ENCODE measurements at places on chromosomes 3 and 15.

DNA sequence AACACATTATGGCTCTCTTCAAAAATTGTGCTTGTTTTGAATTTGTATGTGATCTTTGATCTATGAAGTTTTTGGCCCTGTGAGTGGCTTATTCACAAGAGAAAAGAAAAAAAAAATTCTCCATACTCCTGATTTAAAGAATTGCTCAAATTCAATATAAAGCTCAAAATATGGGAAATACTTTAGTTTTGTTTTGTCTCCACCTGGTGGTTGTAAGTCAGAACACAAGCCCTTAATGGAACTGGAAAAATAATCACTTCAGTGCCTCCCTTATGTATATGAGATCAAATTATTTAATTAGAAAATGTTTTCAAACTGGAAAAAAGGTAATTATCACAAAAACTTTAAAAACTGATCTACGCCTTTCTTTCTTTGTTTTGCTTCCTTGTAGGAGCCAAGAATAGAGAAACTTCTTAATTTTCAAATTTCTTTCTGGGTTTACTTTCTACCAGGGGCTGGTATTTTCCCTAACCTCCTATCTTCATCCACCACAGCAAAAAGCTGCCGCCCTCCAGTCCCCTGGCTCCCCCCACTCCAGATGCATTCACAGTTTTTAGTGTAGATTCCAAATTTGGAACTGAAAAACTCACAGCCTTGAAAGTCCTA lies 50.6 kb downstream of the SERP1 start:
- DNase-seq = peak; percentile 15

GRCh38 chr3:175146258-175146657 lies 287.1 kb downstream of the NAALADL2 start:
- no peak for DNase-seq

DNA sequence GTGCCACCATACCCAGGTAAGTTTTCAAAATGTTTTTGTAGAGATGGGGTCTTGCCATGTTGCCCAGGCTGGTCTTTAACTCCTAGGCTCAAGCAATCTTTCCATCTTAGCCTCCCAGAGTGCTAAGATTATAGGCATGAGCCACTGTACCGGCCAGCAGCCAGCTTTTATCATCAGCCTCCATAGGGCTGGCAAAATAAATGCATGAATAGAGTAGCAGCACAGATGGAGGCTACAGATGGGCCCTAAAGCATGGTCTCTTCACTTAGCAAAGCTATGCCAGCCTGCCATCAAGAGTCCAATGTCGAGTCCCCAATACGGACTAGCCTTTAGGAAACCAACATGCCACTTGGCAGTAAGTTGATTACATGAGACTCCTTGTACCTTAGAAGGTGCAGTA lies 63.8 kb downstream of the CNTN3 start:
- DNase-seq = no peak

DNA sequence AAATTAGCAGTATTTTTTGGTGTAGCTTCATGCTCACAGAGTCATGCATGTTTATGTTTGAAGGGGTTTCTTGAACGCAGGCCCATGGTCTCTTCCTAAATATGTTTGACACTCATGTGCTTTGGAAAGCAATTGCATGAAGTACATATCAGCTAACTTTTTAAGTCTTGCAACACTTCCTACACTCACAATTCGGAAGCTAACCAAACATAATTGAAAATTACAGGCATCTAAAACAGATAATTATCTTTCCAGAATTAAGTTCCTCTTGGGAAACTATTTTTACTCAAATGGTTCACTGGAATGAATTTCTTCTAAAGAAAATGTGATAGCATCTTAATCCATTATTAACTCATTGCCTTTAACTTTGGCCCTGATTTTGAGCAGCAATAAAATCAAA lies 438.9 kb downstream of the RAP2B start:
- DNase-seq = no peak

GRCh38 chr3:125375950-125376679 lies 990 bp upstream of the ZNF148 start:
- no peak for DNase-seq

- DNase-seq = no peak
These were observed 212.2 kb upstream of the PROK2 start for GRCh38 chr3:71997066-71997653.

DNA sequence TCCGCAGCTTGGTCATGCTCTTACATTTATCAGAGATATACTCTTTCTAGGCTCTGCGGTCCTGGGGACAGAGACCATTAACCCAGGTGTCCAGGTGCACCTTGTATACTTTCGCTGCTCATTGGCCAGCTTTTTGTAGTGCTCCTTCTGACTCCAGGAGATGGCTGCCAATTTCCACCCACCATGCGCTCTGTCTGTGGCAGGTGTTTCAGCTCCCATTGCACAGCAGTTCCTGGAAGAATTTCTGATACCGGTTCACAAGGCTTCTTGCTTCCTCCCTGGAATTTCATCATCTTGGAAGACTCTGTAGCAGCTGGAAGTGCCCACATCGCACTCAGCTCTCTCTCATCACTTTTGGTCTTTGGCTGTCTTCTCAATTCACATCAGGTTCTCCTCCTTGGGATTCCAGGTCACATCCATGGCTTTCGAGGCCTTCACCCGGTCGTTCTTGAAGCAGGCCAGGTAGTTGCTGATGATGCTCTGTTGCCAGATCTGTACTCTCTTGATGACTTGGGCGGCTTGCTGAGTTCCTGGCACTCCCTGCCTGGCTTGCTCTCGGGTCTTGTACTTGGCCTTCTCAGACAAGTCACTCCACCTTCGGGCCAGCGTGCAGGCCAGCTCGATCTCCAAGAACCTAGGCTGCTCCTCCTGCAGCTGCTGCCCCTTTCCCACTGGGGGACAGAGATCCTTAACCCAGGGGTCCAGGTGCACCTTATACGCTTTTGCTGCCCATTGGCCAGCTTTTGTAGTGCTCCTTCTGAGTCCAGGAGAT lies 41.1 kb upstream of the ARL8B start:
- DNase-seq = no peak

- no peak for DNase-seq
These were observed 22.2 kb downstream of the ALDH1A2 start for GRCh38 chr15:58043192-58043903.

DNA sequence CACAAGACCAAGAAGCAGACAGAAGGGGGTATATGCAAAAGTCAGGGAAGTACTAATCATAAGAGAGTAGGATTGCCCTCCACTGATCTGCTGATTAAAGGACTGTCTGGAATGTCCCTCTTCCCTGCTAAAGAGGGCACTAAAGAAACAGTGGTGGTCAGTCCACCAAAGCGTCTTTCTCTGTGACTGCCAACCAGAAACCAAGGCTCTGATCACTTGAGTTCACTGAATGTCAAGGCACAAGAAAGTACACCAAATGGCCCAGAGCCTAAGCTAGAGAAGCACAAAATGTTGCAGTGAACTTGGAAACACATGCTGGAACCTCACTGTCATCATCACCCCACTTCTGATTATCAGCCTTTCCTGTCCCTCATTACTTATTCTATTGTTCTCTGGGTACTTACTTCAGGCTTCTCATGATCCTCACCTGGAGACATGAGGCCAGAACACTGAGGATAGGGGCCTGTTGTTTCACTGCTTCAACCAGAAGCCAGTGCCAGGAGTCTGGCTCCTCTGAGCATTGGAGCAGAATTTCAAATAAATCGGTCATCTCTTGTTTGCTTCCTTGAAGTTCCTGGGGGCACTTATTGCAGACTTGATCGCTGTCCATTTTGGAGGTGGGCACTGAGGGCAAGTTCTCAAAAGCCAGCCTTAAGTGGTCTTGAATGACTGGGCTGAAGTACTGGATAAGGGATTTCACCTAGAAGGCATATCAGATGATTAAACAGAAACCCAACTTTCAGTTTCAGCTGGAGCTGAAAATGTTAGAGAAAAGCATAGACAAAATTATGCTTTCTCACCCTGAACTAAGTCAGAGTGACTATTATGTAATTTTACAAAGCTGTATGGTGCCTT lies 58.9 kb downstream of the EIF3J start:
- DNase-seq = no peak

DNA sequence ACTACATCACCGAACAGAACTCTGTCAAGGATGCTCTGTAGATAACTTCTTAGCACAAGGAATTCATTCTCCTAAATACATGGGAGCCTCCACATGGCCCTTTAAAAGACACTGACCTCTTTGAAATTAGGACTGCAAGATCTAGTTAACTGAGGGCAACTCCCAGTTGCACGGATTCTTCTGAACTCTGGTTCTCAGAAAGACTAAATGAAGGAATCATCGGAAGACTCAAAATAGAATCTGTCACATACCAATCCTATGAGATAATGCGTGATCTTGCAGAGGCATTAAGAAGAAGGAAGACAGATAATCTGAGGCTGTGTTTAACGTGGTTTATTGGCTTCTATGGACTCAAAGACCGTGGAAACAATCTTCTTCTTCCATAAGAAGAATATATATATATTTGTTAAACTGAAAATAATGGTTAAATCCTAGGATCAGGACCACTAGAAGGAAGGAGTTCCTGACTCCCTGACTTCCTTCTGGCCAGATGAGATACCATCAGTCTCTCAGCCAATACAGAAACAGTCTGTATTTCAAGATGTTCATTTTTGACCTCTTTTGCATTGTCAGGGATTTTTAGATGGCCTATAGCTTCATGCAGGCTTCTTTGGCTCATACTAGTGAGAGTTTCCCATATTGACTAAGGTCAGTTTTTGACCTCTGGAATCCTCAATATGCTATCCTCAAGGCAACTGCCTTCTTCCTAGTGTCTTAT lies 33.9 kb upstream of the TBC1D23 start:
- no peak for DNase-seq

- no peak for DNase-seq
These were observed 112.4 kb downstream of the ABI3BP start for GRCh38 chr3:100880845-100881244.

DNA sequence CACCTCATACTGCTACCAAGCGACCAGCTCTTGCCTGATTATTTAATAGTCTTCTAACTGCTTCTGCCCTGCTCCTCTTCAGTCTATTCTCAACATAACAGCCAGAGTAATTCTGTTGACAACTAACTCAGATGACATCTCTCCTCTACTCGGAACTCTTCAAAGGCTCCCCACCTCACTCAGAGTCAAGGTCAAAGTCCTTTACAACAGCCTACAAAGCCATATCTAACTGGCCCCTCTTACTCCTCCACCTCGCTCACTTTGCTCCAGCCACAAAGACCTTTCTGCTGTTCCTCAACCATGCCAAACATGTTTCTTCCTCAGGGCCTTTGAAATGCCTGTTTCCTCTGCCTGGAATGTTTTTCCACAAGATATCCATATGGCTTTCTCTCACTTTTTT lies 43.6 kb downstream of the PIK3R4 start:
- DNase-seq = no peak

DNA sequence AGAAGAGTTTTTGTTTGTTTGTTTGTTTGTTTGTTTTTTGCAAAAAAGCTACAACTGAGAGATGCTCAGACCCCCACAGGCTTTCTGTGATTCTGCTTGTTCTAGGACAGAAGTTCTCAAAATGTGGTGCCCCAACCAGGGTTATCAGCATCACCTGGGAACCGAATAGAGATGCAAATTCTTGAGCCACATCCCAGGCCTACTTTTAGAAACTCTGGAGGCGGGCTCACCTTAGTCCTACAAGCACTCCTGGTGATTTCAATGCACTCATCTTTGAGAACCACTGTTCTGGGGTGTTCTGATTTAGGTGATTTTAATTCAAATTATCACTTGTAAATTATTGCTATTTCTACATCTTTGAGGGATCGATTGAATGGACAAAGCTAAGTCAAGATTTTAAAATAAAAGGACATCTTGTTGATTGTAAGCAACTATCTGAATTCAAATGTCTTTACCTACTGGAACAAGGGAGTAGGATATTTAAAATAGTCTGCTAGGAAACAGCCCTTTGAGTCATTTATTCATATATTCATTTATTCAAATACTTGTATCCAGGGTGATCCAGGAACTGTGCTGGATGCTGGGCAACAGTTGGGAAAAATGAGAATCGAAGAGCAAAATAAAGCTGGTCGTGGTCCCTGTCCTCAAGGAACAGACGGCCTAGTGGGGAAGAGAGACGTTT lies 44.7 kb upstream of the CADPS start:
- DNase-seq = no peak

GRCh38 chr15:64686130-64686735 lies 89.2 kb downstream of the RBPMS2 start:
- no peak for DNase-seq

DNA sequence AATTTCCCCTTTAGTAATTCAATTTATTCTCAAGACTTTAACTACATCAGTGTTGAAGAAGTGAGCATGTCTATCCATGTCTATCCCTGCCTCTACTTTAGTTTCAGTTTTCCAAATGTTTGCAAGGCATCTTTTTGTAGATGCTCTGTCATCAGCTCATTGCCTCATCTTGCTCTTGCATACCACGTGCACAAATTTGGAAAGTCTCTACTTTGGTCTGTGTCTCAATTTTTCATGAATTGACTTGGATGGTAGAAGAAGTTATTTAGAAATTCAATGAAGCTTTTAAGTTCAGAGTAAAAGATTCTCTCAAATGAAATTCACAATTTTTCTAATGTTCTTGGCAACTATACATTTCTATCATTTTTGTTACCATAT lies 55.3 kb downstream of the CLDN1 start:
- DNase-seq = no peak

DNA sequence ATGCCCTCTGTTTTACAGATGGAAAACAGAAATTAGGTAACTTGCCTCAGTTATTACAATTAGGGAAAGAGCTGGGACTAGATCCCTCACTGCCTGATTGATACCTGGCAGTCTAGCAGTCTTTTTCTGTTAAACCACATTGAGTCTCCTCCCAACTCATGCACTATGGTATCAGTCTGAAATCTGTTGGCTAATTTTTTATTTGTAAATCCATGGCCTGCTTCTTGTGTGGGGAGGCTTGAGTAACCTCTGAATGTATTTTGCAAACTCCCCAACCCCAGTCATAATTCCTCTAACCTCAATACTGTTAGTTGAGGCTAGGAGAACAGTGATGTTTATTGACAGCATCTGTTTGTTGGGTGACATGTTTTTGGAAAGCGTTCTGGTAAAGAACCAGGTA lies 35.9 kb downstream of the TMOD3 start:
- DNase-seq = no peak

- DNase-seq = no peak
These were observed 18.9 kb downstream of the MUC20 start for GRCh38 chr3:195739561-195740111.

- no peak for DNase-seq
These were observed 64.7 kb downstream of the GPR176 start for GRCh38 chr15:39855400-39855799.

DNA sequence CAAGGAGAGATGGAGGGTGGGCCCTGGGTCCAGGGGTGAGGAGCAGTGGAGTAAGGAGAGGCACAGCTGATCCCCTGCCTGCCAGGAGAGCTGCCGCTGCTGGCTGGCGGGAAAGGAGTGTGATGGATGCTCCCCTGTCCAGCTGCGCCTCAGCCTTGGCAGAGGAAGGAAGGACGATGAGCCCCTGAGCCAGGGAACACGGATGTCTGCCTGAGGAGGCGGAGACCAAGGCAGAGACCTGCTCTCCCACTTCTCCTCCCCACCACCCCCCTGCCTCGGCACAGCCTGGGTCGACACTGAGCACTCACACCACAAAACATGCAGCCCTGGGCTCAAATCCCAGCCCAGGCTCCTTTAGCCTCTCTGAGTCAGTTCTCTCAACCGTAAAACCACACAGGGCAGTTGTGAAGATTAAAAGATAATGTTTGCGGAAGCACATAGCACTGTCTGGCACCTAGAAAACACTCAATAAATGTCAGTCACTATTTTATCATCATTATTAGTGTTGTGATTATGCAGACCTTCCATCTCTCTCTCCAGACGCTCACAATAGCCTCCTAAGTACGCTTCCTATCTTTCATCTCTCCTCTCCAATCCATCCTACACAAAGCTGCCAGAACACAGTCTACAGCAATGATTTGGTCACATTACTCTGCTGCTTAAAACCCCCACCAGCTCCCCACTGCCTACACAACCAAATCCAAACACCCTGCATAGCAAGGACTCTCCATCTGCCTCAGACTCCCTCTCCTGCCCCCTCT lies 52.2 kb downstream of the SEMA5B start:
- no peak for DNase-seq
